ENCODE measurements at places on chromosomes 2 and 18.

DNA sequence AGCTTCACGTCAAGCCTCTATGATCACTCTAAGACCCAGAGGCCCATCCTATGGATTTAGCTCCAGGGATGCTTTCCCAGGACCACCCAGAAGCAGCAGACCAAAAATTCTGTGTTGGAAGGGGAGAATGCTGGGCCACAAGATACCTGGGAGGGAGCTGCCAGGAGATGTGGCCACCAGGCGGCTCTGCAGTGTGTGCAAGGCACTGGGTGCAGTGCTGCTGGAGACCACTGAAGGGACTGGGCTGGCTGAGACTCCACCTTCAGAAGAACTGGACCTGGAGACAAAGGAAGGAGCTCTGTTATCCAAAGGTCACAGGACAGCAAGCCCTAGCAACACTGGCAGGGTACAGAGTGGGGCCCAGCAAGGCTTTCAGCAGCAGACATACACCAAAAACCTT is 34.0 kb downstream of the KANSL3 start:
- DNase-seq = no peak

GRCh38 chr18:48072428-48073204 is 142.2 kb upstream of the SMAD2 start:
- DNase-seq = no peak

DNA sequence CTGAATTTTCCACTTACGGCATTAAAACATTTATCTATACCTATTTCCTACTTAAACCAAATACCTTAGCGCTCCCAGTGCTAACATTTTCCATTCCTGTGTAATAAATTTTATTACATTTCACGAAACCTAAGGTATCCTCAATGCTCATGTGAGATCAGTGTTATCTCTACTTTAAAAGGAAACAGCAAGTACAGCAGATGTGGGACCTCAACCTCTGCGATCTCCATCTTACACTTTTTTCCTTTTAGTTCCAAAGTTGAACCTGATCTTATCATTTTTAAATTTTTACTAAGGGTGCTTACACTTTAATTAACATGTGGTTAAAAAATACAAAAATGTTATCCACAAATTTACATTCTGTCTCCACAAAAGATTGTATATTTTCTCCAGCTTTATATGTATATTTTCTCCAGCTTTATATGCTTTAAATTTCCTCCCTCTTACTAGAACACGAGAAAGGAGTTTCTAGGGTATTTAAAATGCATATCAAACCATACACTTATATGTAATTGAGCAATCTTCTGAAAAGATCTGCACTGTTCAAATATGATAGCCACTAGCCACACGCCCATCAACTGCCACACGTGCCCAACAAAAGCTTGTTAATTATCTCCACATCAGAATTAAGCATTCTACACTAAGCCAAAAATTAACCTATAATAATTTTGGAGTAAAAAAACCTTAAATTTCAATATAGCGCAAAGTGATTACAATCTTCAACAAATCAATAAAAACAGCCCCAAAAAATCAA is 38.1 kb downstream of the MBOAT2 start:
- DNase-seq = no peak

GRCh38 chr2:98634406-98635092 is 26.2 kb downstream of the UNC50 start:
- no peak for DNase-seq

GRCh38 chr2:70084973-70085710 is 2.1 kb upstream of the PCBP1 start:
- DNase-seq = peak; percentile 75

- DNase-seq = no peak
Measured at GRCh38 chr18:11251891-11252270, 102.5 kb upstream of the PIEZO2 start.

- DNase-seq = no peak
Measured at GRCh38 chr18:8851659-8852058, 146.3 kb downstream of the MTCL1 start.

GRCh38 chr2:136394136-136395060 is 276.4 kb upstream of the CXCR4 start:
- no peak for DNase-seq

DNA sequence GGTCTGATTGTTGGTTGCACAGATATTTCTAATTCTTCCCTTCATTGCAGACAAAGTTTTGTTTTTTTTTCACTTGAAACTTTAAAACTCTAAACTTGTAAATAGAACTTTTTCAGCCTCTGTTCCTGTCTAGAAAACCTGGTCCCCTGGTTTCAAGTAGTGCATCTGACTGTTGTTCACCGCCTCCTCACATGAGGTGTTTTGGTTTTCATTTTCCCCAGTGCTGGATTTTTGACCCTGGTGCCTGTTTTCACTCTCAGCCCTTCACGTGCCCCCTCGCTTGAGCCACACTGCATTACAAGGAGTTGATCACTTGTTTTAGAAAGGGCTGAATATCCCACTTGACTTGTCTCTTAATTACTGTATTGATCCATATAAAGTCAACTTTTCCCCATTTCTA is 100.1 kb downstream of the TMEM185B start:
- no peak for DNase-seq

- no peak for DNase-seq
Measured at GRCh38 chr2:95344656-95345055, 47.5 kb downstream of the KCNIP3 start.

DNA sequence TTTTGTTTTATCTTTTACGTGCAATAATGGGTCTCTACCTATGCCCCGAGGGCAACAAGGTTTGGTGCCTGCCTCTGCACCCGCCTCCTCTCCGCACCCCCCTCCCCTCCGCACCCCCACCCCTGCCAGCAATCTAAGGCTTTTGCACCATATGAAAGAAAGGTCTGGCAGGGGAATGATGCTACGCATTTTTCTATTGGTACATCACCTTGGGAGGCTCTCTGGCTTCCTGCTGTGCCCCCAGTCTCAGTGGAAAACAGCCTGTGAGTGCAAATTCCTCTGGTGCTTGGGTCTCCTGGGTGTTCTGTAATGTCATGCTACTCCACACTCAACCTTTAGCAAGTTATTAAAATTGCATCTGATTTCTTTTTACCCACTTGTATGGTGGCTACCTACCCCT is 161.3 kb upstream of the SMAD7 start:
- DNase-seq = no peak

DNA sequence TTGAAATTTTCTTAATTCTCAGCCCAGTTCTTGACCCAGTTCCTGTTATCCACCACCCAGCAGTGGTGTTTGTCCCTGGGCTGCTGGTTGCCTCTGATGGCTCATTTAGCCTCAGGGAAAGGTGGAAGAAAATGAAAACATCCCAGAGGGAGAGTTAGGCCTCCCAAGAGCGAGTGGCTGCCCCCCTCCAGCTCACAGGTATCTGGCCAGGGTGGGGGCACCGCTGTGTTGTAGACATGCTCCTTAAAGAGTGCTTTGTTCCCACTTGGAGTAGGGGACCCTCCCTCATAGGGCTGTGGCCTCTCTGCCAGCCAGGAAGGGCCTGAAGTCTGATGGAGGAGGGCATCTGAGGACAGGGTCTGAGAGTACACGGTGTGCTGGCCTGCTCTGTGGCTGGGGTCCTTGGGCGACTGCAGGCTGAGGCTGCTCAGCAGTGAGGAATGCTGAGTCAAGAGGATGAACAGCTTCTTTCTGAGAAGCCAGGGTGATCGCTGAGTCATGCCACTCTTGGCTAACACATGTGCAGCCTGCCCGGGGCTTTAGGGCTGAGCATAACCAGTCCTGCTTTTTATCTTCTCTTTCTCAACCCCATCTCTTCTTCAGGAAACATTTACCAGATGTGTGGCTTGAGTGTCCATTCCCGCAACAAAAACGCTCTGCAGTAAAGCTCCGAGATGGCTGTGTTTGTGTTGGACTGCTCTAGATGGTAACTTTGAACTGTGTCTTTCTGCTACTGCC is 72.3 kb downstream of the IL1R2 start:
- peak; percentile 3 for DNase-seq

- DNase-seq = peak; percentile 37
Measured at GRCh38 chr2:203584784-203585183, 49.7 kb upstream of the RAPH1 start.

DNA sequence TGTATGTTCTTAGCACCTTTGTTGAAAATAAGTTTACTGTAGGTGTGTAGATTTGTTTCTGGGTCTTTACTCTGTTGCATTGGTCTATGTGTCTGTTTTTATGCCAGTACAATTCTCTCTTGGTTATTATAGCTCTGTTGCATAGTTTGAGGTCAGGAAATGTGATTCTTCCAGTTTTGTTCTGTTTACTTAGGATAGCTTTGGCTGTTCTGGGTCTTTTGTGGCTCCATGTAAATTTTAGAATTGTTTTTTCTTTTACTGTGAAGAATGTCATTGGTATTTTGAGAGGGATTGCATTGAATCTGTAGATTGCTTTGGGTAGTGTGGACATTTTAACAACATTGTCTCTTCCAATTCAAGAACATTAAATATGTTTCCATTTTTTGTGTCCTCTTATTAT is 69.1 kb downstream of the ANKRD62 start:
- no peak for DNase-seq

DNA sequence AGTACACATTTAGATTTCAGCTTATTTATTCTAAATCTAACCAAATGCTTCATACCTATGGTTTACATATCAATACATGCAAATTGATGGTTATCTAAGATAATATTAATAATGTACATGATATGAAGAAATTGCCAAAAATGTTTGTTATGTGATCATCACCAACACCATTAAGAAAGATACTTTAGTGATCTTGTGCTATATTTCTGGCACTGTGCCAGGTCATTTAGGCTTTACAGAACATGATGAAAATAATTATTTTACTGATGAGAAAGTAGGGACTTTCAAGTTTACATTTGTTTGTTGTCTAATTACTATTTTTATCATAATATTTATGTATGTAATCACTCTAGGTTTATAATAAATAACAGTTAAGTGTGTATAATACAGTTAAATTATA is 158.3 kb downstream of the GULP1 start:
- DNase-seq = no peak

GRCh38 chr2:99711144-99711543 is 221.3 kb upstream of the REV1 start:
- no peak for DNase-seq

DNA sequence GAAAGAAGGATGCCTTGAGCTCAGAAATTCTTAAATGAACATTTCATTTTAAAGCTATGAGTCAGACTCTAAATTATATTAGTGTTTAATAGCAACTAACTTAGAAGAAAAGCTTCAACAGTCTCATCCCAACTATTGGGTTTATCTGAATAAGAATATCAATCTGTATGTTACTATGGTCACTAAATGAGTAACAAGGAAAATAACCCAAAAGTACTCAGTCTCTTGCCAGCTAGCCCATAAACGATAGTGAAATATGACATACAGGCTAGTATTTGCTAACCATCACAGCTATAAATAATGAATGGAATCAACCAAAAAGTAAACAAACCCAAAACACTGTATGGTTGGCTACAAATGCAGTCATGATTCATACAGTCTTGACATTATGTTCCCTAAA is 174.9 kb downstream of the RAB3GAP1 start:
- DNase-seq = no peak

- no peak for DNase-seq
Measured at GRCh38 chr2:35184471-35184870, 1171.1 kb upstream of the CRIM1 start.
